ENCODE measurements at places on chromosomes 4 and X. TPM values are rescaled to one million over a fixed set of nuclear protein-coding genes. Genes with fewer than 3 reads are reported as not detected.

GRCh38 chrX:11666952-11667685 is 1.4 kb upstream of the ARHGAP6 start:
- DNase-seq: no peak

DNA sequence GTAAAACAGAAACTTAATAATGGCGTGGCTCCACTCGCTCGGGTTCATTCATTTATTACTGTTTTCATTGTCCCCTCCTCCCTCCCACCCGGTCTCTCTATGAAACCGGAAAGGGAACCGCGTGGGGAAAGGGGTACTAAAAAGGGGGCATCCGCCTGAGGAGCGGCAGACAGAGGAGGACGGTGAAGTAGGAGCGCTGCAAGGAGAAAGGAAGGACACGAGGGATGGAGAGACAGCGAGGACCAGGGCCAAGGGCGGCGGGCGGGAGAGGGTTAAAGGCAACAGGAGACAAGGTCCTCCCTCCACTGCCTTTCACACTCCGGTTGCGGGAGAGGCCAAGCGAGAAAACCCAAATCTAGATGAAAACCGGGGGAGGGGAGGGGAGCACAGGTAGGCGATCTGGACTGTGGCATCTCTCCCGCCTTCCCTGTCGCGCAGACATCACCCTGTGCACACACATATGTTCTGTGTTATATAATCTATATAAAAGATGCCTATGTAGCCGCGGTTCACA is 829 bp downstream of the ELOVL6 start:
- DNase-seq: no peak

- no peak for DNase-seq
Observed at GRCh38 chrX:142742581-142742980, 283.1 kb upstream of the SPANXN4 start.

GRCh38 chr4:155675709-155676429 is 9.2 kb downstream of the GUCY1A1 start:
- no peak for DNase-seq

DNA sequence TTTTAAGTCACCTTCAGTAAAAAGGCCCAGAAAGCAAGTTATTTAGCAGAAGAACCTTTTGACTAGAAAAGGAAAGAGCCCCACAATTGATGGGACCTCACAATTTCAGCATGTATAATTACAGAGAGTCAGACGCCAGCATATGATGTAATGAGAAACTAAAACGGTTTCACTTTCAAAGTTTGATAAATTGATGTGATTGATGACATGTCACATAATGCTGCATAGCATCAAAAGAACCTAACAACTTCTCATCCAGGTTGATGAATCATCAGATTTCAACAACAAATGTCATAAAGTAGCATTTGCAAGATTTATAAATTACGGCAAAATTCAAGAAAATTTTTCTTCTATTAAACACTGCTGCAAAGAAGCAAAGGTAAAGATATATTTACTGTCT is 3.9 kb upstream of the GAR1 start:
- DNase-seq: no peak

GRCh38 chr4:131531087-131531486 is 1618.0 kb upstream of the PCDH10 start:
- DNase-seq: no peak

- no peak for DNase-seq
Observed at GRCh38 chr4:121776610-121777401, 11.8 kb upstream of the SMIM43 start.

Gene IL9R
- not detected for total RNA-seq

Gene NOA1
- 18.0 TPM for total RNA-seq

DNA sequence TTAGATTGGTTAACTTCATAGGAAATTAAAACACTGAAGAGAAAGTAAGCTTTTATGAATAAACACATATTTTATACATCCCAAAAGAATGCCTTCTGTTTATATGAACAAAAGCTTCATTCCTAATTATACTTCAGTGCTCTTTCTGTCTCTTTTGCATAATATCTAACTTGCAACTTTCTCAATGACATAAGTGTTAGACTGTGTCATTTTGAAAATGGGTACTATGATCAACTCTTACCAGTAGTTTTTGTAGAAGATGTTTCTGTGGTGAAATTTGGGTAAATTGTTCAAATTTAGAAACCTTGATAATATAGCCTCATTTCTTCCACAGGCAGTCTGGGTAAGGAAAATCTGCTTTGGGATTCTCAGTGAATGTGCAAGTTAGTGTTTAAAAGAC is 991.4 kb downstream of the CCSER1 start:
- no peak for DNase-seq

Gene TIGD2
- total RNA-seq: 4.7 TPM

- DNase-seq: no peak
Observed at GRCh38 chr4:71570492-71570891, 213.4 kb downstream of the GC start.

- no peak for DNase-seq
Observed at GRCh38 chr4:147674073-147674472, 9.9 kb downstream of the PRMT9 start.

DNA sequence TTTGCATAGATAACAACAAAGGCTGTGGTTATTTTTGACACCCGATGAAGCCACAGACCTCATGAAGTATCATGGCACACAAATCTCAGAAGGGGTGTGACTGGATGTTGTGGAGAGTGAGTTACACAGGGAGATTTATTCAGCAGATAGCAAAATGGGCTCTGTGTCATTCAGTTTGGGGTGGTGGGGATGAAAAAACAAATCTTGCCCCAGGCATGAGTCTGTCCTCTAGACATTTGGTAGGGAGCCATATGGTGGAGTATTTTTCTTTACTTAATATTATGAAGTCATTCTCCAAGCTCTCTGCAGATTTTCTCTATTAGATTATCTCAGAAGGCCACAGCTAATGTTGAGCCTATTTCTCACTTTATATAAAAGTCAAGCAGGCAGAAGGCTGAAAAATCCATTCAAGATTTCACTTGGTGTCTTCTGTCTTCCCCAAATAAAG is 277.1 kb upstream of the TENM3 start:
- DNase-seq: no peak

DNA sequence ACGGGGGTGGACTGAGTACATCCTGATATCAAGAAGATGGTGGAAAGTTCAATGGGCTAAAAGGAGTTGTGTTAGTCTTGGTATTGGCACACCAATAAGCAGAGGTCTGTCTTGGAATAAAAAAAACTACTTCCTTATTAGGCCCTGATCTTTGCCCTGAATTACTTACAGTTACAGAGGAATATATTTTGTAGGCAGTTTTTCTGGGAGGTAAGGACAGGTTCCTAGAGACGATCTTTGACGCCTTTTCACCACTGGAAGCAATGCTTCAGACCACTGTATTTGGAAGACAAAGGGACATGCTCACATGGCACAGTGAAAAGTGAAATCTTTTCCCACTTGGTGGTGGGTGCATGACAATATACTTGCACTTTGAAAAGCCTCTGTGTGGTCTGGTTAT is 618 bp upstream of the XK start:
- DNase-seq: no peak

DNA sequence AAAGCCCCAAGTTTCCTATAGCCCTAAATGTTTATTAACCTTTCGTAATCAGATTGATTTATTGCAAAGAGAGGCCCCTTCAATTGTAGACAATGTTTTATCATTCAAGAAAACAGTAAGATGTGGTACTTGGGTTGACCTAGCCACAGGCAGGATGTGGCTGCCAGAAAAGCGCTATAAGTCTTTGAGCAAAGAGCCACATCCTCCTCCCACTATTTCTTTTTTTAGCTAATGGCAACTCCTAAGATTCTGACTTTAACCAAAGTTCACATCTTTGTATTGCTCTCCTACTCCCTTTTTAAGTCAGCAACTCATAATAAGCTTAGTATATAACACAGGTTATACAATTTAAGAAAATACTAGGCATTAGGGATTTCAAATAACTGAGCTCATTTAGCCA is 70.7 kb upstream of the PPP3CA start:
- DNase-seq: no peak

Gene EVC
- 13.8 TPM for total RNA-seq

DNA sequence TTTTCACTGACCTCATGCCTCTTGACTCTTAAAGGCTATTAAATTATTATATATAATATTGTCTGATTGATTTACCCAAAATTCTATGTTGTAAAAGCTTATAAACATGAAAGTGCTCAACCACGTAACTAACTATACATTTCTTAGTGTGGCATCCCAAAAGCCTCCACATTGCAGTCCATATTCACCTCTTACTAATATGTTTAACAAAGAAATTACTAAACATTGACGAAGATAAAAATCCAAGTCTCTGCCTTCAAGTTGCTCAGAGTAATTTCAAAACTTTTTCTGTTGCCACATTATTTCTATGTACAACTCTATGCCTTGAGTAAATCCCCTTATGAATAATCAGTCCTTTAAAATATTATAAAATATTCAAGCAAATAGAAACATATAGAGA is 14.4 kb downstream of the DDIT4L start:
- no peak for DNase-seq

- no peak for DNase-seq
Observed at GRCh38 chr4:22167201-22167600, 218.6 kb upstream of the KCNIP4 start.

Gene CMC4
- 11.0 TPM for total RNA-seq

- DNase-seq: no peak
Observed at GRCh38 chrX:16188687-16189086, 21.4 kb downstream of the MAGEB17 start.

DNA sequence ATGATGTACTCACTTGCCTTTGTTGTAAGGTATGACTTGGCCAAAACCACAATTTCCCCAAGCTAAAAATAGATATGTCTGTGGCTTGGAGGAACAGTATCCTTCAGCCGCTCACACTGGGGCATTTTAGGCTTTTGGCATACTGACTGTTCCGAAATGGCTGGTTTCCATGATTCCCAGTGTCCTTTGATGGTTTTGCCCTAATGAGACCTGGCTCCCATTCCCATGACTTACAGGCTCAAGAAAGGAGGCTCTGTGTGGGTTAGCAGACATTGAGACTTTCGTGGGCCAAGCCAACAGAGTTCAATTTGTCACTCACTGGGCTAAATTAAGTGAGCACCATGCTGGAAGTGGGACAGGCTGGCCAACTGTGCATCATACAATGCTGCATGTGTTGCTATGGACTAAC is 150.6 kb downstream of the CEP135 start:
- DNase-seq: no peak

- no peak for DNase-seq
Observed at GRCh38 chr4:83320548-83320947, 14.1 kb downstream of the HPSE start.

- no peak for DNase-seq
Observed at GRCh38 chr4:36343501-36344175, 62.2 kb downstream of the DTHD1 start.

GRCh38 chr4:133149932-133150471 is 908 bp downstream of the PCDH10 start:
- DNase-seq: no peak

DNA sequence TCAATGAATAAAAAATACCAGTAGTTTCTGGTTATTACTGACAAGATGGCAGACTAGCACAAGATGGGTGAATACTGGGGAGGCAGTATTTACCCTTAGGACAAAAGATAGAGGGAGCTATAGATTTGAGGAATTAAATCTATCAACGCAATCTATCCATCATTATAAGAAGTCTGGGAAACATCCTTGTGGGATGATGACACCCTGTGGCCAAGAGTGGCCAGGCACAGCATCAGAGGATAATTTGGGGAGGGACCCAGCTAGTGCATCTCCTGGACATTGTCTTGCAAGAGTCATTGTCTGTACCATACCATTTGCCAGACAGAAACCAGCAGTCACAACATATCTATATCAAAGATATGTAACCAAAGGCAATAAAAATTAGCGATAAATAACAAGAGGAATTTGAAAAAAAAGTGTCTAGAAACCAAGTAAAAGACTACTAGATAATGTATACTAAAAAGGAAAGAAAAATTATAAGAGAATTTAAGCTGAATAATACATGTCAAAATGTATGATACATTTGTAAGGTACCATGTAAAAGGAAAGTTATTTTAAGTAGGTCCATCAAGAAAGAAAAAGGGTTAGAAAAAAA is 22.9 kb downstream of the KCTD8 start:
- DNase-seq: no peak

- no peak for DNase-seq
Observed at GRCh38 chr4:126046081-126046614, 731.4 kb downstream of the FAT4 start.

GRCh38 chr4:42703813-42704212 is 46.9 kb upstream of the ATP8A1 start:
- no peak for DNase-seq

GRCh38 chrX:16454926-16455325 is 195.0 kb upstream of the S100G start:
- DNase-seq: no peak

Gene PQBP1
- 53.7 TPM for total RNA-seq

GRCh38 chr4:167232805-167233684 is 1.2 kb downstream of the SPOCK3 start:
- DNase-seq: no peak

Data from omental fat pad (tissue), 4 donors.